ENCODE measurements at places on chromosomes 7 and 10.
A peak's percentile ranks its signal among the peaks of the same experiment; 100 is the strongest.

GRCh38 chr10:23157239-23157681 lies 34.9 kb upstream of the PTF1A start:
- DNase-seq: no peak

DNA sequence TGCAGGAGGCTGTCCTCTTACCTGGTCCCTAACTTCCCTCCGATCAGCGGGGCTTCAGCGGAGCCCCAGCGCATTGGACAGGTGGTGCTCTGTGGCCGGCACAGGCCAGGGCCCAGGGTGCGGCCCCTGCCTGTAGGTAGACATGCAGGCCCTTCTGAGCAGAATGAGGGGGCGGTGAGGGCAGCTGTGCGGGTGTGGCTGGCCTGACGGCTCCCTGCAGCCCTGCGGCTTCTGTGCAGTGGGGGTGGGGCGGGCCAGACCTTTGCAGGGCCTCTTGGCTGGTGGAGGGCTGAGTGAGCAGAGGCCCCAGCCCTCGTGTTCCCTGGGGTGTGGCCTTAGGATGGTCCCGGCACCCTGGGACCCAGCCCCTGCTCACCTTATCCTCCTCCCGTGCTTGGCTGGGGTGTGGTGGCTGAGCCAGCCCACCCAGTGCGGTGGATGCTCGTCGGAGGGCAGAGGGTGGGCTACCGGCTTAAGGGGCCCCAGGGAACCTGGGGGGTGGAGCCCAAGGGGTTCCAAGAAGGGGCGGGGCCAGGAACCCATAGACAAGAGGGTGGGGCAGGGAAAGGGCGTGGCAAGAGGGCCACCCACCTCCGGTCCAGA lies 175.2 kb upstream of the TNRC18 start:
- DNase-seq: no peak

- no peak for DNase-seq
Measured at GRCh38 chr10:129568583-129569344, 101.7 kb downstream of the MGMT start.

DNA sequence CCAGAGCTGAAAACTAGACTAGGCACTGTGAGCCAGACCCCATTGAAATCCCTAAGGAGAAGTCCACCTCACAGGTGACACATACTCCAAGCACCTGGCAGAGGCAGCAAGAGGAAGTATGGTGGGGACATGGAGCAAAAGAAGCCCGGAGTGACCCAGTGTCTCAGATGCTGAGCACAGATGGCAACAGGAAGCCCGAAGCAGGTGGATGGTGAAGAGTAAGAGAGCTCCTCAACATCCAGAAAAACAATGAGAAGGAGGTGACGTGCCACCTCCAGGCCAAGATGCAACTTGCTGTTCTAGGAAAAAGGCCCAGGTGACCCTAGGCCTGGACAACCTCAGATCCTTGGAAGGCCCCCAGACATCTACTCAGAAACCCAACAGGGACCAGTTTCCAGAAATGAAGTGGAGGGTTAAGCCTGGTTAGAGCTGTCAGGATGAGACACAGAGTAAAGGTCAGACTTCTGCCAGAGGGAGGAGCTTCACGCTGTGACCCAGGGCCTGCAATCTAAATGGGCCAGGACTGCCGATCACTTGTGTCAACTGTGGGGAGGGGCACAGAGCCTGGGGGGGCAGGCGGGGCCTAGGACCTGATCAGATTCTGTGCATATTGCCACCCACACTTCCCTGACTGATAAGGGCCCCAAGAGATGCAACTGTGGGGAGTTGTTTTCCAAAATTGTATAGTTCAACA lies 2.4 kb upstream of the COBL start:
- DNase-seq: no peak

- no peak for DNase-seq
Measured at GRCh38 chr10:4069491-4069890, 284.5 kb upstream of the KLF6 start.

GRCh38 chr10:45555795-45556194 lies 116.8 kb downstream of the ZFAND4 start:
- no peak for DNase-seq

- DNase-seq: no peak
Measured at GRCh38 chr7:85471740-85472139, 284.9 kb upstream of the SEMA3D start.

- no peak for DNase-seq
Measured at GRCh38 chr10:14821635-14822375, 16.0 kb downstream of the CDNF start.

DNA sequence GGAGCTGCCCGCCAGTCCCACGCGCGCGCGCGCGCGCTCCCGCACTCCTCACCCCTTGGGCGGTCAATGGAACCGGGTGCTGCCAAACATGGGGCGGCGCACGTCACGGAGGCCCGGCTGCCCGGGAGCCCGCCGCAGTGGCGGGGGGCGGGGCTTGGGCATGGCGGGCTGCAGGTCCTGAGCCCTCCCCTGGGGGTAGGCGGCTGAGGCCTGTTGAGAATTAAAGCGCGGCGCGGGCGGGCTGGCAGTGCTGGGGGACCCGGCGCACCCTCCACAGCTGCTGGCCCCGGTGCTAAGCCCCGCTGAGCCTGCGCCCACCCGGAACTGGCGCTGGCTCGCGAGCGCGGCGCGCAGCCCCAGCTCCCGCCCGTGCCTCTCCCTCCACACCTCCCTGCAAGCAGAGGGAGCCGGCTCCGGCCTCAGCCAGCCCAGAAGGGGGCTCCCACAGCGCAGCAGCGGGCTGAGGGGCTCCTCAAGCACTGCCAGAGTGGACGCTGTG lies 634.2 kb downstream of the ANKRD7 start:
- DNase-seq: no peak

DNA sequence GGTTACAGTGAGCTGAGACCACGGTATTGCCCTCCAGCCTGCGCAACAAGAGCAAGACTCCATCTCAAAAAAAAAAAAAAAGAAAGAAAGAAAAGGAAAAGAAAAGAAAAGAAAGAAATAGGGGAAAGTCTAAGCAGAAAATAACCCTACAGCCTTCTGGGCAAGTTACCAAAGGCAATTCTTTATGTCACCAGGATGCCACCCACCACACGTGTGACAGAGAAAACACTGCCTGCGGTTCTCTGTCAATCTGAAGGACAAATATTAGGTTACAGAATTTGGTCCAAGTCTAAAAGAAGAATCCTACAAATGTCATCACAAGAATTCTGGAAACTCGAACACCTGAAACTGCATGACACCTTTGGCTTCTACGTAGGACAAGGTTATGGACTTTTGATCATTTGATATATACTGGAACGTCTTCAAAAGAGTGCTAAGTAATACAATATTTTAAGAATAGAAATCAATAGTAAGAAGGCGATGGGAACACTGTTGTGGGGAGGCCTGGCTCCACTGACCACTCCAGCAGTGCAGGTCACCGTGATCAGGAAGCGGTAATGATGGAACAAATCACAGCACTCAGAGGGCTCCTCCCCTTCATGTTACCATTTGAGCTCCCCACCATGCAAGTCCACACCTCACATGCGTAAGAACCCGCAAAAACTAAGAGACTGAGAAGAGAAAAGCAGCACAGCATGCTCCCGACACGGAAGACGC lies 75.8 kb downstream of the MAD1L1 start:
- DNase-seq: no peak

GRCh38 chr7:18445916-18446520 lies 49.5 kb upstream of the HDAC9 start:
- no peak for DNase-seq

GRCh38 chr7:143379611-143380259 lies 1.4 kb upstream of the ZYX start:
- no peak for DNase-seq

- no peak for DNase-seq
Measured at GRCh38 chr10:129171812-129172211, 295.2 kb upstream of the MGMT start.

DNA sequence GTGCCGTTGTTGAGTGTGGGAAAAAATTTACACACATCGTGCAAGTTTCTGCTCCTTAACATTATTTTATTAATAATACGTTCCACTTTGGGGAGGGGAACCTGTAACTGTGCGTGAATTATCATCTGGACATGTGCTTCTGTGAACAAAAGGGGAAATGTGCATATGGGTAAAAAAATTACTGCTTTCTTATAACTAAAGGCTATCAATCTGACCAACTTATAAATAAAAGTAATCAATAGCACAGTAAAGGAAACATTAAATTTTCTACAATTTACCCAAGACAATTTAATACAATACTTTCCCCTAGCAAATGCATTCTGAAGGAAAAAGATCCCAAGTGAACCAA lies 4.5 kb downstream of the TWIST1 start:
- no peak for DNase-seq

- DNase-seq: no peak
Measured at GRCh38 chr10:27440478-27440877, 63.6 kb upstream of the RAB18 start.

DNA sequence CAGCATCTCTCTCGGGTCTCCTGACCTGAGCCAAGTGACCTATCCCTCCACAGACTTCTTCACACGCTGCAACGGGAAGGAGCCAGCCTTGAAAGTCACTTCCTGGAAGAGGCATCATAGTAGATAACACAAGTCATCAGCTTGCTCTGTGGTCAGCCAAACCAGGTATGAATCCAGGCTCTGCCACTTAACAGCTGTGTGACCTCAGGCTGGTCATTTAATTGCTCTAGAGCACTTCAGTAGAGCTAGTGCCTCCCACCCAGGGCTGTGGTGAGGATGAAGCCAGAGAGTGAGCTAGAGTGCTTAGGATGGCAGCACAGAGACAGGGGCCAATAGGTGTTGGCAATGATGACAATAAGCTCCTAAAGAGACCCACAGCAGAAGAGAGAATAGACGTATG lies 247.7 kb upstream of the ZMIZ1 start:
- DNase-seq: no peak

DNA sequence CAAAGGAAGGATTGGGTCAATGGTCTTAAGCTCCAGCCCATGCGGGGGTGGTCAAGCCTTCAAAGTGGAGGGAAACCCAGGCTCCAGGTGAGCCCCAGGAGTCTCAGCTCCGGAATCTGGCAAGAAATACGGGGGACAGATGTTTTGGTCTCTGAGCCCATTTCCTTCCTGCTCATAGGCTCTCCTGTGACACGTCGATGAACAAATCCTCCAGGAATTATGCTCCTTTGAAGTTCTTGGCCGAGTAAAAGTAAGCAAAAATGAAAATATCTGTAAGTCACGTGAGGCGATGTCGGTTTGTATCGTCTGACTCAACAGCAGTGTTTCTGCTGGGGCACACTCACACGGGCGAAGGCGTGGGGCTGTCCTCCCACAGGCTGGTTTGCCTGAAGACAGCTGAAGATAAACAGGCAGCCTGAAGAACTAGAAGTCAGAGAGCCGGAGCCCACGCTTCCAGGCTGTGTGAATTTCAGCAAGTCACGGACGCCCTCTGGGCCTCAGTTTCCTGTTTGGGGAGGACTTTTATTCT lies 52.6 kb upstream of the SMNDC1 start:
- peak; percentile 45 for DNase-seq

DNA sequence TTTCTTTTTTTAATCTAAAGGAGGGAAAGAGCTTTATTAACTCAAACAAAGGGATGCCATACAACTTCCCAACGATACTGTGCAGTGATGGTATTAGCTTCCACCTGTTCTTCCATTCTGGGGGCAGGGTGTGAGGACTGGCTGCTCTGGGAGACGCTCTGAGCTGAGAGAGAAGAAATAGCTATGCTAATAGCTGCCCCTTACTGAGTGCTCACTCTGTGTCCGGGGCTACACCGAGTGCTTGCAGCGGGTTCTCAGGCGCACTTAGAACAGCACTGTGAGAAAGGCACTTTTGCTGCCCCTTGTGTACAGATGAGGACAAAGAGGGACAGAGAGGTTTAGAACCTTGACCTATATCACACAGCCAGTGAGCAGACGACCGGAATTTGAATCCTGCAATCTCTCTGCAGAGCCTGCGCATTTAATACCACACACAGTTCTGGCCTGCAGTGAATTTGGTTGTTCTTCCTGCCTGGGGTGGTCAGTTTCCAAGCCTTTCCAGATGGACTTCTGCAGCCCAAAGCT lies 142.2 kb downstream of the PLPP4 start:
- no peak for DNase-seq

DNA sequence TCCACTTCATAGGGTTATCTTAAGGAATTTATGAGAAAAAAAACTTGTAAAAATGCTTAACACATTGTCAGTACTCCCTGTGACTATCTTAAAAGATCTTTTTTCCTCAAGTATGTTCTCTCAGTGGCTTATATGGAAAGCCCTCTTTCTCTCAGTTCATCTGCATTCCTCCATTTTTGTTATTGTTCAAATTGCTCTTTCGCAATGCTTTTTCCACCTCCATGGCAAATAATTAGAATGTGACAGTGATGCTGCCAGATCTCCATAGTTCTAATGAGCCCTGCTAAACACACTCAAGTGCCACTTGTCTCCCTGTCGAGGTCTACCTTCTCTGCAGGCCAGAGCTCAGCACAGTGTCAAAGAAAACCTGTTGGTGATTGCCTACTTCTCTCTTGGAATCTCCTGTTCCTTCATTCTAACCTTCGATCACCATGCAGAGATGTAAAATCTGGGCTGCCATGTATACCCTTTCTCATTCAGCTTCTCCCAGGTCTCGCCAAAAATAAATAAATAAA lies 37.2 kb upstream of the ABCB5 start:
- DNase-seq: no peak

DNA sequence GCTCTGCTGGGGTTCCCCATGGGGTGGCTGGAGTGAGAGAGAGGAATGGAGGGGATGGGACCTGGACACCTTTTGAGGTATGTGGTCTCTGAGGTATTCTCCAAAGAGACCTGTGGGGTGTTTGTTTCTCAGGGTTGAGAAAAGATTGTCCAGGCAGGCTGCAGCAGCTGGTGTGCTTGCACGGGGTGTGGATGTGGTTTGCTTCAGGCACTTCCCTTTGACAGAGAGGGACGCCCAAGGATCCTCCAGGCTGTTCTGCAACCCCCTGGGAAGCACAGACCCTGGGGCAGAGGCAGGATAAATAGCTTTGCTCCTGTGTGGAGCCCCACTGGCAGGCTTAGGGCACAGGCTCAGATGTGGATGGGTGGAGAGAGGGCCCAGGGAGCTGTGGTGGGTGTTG lies 115.1 kb upstream of the AGK start:
- no peak for DNase-seq

DNA sequence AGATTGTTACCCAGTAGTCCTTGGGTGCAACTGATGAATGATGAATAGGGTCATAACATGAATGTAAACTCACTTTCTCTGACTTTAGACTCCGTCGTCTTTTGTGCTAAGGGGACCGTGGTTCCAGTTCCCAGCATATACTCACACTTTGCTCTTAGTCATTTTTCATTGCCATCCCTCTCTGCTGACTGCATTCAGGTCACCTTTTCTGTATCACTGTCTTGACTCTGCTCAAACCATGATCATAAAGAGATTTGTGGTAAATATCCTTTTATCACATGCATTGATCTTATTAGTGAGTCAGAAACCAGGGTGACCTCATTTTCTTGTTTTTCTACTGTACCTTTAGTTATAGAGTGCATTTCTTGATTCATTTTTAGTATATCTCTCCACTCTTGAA lies 141.1 kb upstream of the AGR3 start:
- DNase-seq: no peak

DNA sequence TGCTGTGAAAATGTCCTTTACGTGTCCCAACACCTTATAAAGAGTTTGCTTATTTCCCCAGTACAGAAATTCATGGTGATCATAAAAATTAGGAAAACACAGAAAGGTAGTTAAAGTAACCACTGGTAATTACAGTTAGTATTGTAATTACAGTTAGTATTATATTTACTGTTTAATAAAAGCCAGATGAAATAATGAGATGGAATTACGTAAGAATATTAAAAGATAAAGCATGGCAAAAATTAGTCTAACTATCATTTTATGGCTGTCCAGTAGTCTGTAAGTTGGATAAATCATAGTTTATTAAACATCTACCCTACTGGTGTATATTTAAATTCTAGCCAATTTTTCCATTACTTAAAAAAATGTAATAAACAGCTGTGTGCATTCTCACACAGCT lies 638.8 kb downstream of the ACTR3B start:
- DNase-seq: no peak

GRCh38 chr7:28280516-28280915 lies 99.9 kb upstream of the JAZF1 start:
- no peak for DNase-seq

GRCh38 chr7:30069096-30069867 lies 41.1 kb downstream of the PLEKHA8 start:
- no peak for DNase-seq

All from activated effector memory CD4-positive, alpha-beta T cell treated with Interleukin-2 at 50 U/mL for 16 hours (primary cell).